ENCODE measurements at places on chromosomes 2 and 18.

DNA sequence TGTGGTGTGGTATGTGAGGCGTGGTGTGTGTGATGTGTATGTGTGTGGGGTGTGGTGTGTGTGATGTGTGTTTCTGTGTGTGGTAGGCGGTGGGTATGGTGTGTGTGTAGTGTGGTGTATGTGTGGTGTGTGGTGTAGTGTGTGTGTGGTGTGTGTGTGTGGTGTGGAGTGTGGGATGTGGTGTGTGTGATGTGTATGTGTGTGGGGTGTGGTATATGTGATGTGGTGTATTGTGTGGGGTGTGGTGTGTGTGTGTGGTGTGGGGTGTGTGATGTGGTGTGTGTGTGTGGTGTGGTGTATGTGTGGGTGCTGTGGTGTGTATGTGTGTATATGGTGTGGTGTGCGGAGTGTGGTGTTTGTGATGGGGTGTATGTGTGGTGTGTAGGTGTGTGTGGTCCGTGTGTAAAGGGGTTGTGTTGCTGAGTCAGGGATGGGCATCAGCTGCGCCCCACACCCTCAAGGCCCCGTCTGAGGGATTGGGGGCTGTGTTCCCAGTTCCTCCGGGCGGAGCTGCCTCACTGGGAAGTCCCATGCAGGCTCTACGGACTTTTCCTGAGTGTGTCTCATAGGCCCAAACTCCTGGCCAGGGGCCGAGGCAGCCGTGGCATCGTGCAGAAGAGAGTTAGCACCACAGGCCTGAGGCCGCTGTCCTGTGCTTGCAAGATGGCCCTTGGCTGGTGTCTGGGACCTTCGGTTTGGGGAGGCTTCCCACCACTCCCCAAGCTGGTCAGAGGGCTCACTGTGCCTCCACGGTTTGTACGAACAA lies 18.2 kb upstream of the ARL4C start:
- no peak for DNase-seq

- DNase-seq = no peak
Measured at GRCh38 chr18:13414521-13414920, 196.0 kb downstream of the LDLRAD4 start.

- peak; percentile 25 for DNase-seq
Measured at GRCh38 chr2:40346535-40347354, 105.1 kb downstream of the SLC8A1 start.

DNA sequence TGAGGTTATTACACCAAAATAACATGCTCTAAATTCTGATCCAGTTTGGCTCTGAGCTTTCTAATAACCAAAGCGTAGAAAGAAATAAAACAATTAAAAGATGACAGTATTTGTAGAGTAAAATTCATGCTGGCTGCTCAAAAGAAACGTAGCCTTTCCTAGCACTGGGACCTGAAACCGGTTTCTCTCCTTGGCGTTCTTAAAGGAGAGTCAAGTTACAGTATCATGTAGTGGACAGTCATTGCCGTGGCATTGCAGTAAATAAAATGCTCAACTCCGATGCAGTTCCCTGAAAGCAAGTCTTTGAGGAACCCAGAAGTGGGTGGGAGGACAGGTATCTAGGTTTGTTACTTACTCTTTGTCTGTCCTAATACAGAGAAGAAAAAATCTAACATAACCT lies 52.7 kb upstream of the ITM2C start:
- no peak for DNase-seq

DNA sequence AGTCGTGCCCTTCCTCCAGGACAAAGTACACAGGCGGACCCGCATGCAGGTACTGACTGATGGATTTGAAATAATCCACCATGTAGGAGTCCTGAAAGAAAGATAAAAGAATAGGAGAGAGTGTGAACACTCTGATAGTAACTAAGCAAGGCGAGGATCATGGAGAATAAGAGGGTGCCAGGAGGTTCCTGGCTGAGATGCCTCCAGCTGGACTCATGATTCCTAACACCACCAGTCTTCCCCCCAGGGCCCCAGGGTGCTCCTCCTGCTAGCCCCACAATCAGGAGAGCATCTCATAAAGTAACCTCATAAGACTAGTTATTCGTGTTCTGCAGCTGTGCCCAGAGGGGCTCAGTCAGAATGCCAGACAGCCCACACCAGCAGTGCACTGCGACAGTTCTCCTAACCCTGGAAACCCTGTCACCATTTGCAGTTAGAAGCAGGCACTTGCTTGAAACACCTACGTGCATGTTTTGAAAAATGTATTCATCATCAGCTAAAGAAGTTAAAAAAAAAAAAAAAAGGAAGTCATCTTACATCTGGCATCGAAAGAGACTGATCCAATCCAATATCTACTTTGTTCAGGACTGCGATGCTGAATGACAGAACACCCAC lies 36.7 kb downstream of the RMC1 start:
- DNase-seq = peak; percentile 98

GRCh38 chr18:3842844-3843243 lies 392.9 kb downstream of the TGIF1 start:
- no peak for DNase-seq

GRCh38 chr18:23530195-23530594 lies 26.9 kb downstream of the RMC1 start:
- DNase-seq = no peak

GRCh38 chr2:152019732-152020131 lies 79.1 kb downstream of the CACNB4 start:
- no peak for DNase-seq

DNA sequence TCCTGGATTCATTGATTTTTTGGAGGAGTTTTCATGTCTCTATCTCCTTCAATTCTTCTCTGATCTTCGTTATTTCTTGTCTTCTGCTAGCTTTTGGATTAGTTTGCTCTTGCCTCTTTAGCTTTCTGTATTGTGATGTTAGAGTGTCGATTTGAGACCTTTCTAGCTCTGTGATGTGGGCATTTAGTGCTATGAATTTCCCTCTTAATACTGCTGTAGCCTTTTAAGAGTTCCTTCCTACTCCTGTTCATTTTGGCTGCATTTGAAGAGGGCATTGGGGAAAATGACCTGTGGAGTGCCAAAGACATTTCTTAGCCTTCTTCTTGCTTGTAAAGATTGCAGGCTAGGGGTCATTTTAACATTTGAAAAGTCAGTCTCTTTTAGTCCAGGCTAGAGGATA lies 463.8 kb upstream of the GCFC2 start:
- DNase-seq = no peak

- DNase-seq = no peak
Measured at GRCh38 chr2:212242724-212243123, 295.9 kb downstream of the ERBB4 start.

GRCh38 chr2:101478181-101479001 lies 3.5 kb upstream of the RFX8 start:
- DNase-seq = no peak

DNA sequence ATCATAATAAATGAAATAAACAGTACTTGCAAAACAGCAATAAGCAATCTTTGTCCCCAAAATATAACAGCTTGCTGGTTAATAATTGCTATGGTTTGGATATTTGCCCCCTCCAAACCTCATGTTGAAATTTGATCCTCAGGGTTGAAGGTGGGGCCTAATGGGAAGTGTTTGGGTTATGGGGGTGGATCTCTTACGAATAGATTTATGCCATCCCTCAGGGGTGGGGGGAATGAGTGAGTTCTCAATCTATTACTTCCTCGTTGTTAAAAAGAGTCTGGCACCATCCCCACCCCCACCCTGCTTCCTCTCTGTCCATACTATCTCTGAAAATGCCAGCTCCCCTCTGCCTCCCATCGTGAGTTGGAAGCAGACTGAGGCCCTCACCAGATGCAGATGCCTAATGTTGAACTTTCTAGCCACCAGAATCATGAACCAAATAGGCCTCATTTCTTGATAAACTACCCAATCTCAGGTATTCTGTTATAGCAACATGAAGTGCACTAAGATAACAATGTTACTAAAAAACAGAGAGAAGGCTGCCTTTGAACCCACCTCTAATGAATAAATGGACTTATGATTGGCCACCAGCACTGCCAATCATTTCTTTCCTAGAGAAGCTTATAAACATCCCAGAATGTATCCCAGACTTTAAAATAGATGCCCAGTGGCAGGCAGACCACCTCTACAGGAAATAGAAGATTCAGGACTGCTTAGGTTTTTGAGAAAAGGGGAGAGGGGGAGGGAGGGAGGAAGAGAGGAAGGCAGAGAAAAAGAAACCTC lies 90.1 kb downstream of the ALPK2 start:
- DNase-seq = no peak

DNA sequence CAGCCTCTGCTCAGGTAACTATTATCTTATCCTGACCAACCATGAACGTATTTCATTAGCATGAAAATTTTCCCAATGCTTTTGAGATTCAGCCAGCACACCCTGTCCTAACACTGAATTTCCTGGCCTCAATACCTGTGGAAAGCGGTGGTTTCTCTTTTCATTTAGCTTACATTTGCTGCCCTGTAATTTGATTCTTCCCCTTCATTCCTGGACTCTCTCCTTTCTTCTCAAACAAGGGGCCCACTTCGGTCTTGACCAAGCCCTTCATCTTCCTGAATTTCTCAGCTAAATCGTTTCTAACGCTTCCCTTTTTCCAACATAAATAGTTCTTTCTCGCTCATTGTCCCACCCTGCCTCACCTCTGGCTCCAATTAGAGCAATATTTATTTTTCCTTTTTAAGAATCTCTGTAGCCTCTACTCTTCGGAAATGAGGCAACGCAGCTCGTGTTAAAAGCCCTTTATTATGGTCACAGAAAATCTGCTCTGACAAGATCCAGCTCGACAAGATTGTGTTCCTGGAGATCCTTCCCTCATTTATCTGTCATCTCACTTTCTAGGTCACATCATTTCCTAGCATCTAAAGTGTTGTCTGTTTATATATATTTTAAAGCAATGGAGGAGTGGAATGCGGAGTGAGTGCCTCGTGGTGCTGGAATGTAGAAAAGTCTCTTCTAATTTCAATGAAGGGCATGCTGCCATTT lies 49.5 kb upstream of the BCL11A start:
- peak; percentile 75 for DNase-seq

DNA sequence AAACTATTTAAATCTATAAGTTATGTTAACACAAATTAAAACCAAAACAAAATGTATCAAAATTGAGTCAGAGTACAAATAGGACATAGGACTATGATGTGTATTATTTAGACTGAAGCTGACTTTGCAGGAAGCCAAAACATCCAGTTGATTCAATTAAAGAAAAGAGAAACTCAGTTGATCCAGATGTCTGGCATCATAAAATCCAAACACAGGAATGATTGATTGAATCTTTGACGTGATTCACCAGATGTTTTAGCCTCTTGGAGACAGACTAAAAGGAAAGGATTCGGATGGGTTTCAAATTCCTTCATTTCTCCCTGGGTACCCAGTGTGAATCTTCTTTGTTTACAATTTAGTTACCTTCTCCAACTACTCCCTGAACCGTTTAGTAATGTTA lies 272.9 kb downstream of the IRS1 start:
- no peak for DNase-seq

DNA sequence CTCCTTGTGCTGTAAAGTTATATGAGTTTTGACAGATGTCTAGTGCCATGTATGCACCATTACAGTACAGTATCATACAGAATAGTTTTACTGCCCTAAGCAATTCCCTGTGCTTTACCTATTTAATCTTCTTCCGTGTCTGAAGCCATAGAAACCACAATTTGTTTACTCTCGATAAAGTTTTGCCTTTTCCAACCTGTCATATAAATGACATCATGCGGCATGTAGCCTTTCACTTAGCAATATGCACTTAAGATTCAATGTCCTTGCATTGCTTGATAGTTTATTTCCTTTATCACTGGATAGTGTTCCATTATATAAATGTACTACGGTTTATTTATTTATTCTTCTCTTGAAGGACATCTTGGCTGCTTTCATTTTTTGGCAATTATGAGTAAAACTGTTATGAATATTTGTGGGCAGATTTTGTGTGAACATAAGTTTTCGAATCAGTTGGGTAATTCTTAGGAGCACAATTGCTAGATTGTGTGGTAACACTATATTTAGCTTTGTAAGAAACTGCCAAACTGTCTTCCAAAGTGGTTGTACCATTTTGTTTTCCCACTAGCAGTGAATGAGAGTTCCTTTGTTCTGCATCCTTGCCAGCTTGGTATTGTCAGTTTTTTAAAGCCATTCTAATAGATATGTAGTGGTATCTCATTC lies 136.8 kb upstream of the MAP3K20 start:
- DNase-seq = no peak

DNA sequence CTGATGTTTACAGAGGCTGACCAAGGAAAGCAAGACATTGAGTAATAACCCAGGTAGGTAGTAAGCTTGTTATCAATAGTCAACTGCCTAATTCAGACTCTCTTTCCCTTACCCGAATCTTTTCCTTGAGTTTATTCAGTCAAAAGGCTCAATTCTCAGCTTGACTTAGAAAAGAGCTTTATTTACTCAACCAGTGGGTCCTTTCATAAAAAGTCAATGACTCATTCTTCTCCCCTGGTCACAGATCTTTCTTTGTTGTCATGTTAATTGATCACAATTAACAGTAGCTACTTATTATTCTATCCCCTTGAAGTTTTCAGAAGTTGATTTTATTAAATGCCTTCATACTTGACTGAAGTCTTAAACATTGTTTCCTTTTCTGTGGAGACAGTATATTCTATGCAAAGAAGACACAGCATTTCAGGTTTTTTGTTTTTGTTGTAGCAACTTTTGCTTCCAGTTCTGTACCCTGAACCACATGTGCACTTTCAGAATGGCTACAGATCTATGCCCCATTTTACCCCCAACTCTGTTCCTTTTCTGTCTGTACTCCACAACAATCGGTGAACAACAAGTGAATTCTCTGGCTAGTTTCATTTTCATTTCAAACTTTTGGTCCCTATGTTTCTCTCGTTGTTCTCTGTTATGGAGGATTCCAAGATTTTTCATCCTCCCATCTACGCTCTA lies 428.3 kb downstream of the NCKAP5 start:
- DNase-seq = no peak

DNA sequence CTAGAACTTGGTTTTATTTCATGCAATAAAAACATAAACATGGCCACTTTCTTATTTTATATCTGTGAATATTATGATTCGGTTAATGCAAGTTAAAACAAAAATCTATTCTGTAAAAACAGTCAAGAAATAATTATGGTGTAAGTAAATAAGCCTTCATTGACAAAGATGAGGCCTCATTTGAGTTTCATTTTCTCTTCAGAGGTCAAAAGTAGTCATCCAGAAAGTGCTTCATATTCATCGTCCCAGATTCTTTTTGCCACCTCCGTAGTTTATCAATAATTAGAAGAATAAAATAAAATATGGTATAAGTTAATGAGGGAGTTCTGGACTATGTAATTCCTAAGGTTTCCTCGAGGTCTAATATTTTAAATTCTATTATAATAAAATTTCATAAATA lies 19.4 kb upstream of the HNRNPA3 start:
- DNase-seq = no peak

DNA sequence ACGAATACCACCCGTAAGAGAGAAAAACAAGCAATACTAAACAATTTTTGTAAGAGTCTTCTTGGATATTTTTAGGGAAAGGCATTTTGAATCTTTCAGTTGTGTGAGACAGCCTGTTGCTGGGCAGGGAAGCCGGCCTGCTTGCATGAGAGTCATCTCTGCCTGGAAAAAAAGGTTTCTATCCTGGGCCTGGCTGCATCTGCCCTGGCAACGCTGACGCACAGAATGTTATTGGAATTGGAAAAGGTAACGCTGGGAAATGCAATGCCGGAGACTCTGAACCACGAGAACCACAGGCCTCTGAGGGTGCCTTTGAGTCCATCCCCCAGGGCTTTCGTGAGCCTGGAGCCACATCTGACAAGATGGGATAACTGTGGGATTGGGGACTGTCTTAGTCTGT lies 17.9 kb upstream of the NPAS2 start:
- DNase-seq = no peak
